Choroid plexus epithelial cell (primary cell): ENCODE measurements at places on chromosomes 13 and 19.
A peak's percentile ranks its signal among the peaks of the same experiment; 100 is the strongest.

GRCh38 chr19:11345122-11345803 lies 805 bp downstream of the TMEM205 start:
- no peak for DNase-seq

GRCh38 chr13:94343243-94343585 lies 136.3 kb downstream of the DCT start:
- peak; percentile 46 for DNase-seq

GRCh38 chr13:48401480-48401879 lies 11.4 kb downstream of the LPAR6 start:
- peak; percentile 15 for DNase-seq

DNA sequence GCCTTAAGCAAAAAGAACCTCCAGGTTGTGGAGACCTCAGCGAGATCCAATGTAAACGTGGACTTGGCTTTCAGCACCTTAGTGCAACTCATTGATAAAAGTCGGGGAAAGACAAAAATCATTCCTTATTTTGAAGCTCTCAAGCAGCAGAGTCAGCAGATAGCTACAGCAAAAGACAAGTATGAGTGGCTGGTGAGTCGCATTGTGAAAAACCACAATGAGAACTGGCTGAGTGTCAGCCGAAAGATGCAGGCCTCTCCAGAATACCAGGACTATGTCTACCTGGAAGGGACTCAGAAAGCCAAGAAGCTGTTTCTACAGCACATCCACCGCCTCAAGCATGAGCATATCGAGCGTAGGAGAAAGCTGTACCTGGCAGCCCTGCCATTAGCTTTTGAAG lies 58.5 kb downstream of the ARHGAP35 start:
- peak; percentile 39 for DNase-seq

GRCh38 chr13:68190818-68191217 lies 960.7 kb upstream of the PCDH9 start:
- DNase-seq = peak; percentile 53

GRCh38 chr19:16428372-16429036 lies 43.3 kb downstream of the EPS15L1 start:
- DNase-seq = no peak

DNA sequence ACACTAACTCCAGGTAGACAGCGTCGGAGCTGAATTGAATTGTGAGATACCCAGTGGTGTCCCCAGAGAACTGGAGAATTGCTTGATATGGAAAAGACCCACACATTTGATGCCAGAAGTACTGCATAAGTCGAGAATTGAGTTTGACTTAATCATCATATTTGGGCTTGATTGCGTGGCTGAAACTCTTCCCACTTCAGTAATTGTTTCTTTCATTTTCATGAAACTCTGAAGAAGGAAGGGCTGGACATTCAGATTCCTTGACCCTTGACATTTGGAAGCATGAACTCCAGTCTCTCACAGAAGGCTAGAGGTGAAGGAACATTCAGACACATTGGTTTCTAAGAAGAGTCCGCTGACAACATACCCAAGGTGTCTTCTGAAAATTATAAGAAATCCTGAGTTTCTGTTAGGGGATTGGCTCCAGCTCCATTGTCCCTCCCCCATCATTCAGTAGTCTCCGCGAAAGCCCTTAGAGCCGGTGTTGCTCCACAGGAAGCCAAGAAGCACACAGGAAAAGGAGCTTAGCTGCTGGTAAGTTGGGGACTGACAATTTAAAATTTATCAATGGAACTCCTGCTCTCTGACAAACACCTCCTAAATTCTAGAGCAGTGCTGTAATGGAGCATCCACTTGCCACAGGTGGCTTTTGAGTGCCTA lies at the start of gene FPR2:
Gene FPR2, plus strand, starts transcription at position 484 of the 660 bp plus-strand sequence. CDS start 7,479 bp downstream, outside the sequence.
- peak; percentile 35 for DNase-seq
